ENCODE measurements at places on chromosomes 2 and 18.

- no peak for DNase-seq
Observed at GRCh38 chr2:42788882-42789281, 3.5 kb downstream of the HAAO start.

GRCh38 chr2:162196638-162197037 is 44.6 kb upstream of the GCG start:
- no peak for DNase-seq

DNA sequence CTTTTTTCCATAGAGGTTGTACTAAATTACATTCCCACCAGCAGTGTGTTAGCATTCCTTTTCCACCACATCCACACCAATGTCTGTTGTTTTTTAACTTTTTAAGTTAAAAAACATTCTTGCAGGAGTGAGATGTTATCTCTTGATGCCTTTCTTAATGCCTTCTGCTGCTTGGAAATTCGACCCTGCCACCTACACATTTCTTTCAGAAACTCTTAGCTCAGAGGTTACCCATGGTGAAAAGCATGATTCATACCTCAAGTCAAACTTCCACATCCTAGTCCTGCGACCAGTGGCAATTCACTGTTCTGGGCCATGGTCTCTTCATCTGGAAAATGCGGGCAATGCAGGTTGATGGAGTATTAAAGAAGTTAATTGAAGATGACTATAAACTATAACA is 12.7 kb upstream of the HNMT start:
- DNase-seq: no peak

DNA sequence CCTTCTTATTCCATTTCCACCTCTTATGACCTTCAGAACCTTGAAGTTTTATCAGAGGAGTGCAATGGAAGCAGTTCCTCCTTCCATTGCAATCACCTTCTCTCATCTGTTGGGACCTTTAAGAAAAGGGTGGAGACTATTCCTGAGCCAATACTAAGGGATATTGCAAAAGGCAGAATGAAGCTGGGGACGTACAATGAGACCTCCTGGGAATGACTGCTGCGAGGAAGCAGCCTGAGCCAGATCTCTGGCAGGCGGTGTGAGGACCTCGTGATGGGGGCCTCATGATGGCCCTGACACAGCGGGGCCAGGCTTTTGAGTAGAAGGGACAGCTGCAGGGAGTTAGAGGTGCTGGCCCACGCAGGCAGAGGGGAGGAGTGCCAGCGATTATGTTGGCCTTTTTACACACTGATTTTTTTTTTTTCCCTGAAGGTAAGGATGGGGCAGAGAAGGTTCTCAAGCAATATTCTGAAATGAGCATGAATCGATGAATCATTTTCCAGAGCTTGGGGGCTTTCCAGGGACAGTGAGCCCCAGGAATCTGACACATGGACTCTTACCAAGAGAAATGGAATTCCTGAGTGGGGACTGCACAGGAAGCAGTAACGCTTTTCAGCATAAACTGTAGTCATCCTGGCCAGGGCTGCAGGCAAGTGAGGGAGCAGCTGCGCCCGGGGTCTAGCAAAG is 40.0 kb upstream of the LAPTM4A start:
- no peak for DNase-seq

GRCh38 chr18:59202258-59202820 is 17.6 kb upstream of the GRP start:
- no peak for DNase-seq

- DNase-seq: no peak
Observed at GRCh38 chr2:120237491-120237902, 14.3 kb upstream of the TMEM185B start.
